ENCODE measurements at places on chromosomes 12 and 14. TPM values are rescaled to one million over a fixed set of nuclear protein-coding genes. Genes with fewer than 3 reads are reported as not detected.

PTGDR gene
- 1.4 TPM for total RNA-seq

ARHGAP5 gene
- total RNA-seq, result 85.7 TPM

KIAA0586 gene
- total RNA-seq, result 17.7 TPM

IFNG-AS1 gene
- total RNA-seq, result 0.29 TPM

PITPNM2 gene
- 6.5 TPM for total RNA-seq

EML5 gene
- total RNA-seq, result under 0.01 TPM

DNA sequence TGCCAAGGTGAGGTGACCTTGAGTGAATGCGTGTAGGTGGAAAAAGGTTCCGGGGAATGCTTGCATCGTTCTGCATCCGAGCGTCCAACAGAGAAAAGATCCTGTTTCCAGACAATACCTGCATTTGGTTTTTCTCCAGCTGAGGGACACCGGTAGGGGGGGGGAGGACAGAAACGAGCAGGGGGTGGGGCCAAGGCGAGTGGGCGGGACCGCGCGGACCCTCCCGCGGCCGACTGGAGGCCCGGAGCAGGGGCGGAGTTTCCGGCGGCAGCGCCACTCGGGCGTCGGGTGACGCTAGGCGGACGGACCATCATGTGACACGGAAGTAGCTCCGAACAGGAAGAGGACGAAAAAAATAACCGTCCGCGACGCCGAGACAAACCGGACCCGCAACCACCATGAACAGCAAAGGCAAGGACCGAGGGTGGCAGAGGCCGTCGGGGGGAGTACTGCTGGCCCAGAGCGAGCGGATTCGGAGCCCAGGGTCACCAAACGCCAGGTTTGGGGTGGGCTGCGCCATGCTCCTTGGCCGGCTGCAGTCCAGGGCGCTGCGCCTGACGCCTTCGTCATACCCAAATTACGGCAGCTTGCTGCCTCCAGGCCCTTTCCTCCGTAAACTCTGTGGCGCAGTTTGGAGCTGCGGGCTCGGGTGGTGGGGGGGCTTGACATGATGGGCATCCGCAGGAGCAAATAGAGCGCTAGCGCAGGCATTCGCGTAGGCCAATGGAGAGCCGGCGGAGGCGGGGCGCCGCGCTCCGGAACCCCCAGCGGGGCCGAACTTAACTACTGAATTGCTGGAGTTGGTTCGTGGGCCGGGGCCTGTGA lies at the start of gene DAZAP2:
Gene DAZAP2, plus strand, starts transcription at position 317 of the 825 bp plus-strand sequence. Its CDS starts 82 bp downstream, at position 399.
- peak; percentile 98 for DNase-seq

DNA sequence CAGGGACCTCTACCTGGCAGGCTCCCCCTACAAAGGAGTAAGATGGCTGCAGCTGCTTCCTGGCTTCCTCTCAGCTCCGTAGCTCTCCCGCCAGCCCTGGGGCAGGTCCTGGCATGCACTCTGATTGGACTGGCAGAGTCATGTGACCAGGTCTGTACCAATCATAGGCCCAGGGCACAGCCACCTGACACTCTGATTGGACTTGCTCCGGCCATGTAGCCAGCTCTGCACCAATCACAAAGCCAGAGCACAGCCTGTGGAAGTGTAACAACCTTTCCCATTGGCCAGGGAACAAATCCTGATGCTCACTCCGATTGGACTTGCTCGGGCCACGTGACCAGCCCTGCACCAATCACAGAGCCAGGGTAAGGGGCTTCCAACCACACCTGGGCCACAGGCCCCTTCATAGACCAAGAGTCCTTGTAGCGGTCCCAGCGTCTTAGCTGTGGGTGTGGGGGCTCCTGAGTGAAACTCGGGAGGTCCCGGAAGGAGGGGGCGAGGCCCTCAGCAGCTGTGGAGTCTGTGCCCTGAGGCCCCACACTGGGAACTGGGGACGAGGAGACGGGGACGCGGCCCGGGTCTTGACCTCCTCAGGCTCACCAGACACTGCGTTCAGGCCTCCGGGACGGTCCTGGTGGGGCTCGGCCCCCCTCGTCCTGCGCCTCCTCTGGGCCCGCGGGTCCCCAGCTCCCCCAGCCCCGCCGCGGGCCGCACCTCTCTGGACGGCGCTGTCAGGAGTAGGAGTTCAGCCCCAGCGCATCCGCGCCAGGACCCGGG lies 210.6 kb downstream of the ADGRD1 start:
- no peak for DNase-seq

DNA sequence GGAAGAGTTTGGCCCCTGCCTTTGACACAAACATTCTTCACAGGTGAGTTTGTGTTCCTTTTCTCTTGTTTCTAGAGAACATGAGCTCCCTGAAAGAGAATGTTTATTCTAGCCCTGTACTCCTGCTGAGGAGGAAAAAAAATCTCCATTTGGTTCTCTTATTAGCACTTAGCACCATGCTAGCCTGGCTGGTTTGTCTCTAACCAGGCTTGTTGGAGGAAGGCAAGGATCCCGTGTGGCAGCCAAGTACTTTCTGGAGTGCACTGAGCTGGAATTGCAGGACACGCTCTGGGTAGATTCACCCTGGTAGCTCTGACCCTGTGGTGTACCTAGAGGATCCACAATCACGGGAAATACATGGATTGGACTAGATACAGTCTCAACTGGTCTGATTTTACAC lies 41.9 kb downstream of the KCNA1 start:
- DNase-seq, result no peak

- DNase-seq, result no peak
Measured at GRCh38 chr14:102066041-102066451, 20.8 kb downstream of the HSP90AA1 start.

DNA sequence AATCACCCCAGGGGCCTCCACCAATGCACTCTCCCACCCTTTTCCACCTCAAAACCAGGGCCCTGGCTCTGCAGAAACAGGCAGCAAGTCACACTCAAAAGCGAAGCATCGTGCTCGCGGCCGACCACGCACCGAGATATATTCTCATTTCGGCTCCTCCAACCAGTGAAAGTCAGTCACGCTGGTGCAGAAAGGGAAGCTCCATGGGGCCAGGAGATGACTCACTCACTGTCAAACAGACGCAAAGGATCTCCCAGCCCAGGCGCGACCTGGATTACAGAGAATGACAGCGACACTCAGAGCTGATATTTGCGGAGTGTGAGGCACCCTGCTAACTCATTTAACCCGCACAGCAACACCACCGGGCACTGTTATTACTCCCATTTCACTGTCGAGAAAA lies 173.6 kb downstream of the CALM1 start:
- DNase-seq, result no peak

DNA sequence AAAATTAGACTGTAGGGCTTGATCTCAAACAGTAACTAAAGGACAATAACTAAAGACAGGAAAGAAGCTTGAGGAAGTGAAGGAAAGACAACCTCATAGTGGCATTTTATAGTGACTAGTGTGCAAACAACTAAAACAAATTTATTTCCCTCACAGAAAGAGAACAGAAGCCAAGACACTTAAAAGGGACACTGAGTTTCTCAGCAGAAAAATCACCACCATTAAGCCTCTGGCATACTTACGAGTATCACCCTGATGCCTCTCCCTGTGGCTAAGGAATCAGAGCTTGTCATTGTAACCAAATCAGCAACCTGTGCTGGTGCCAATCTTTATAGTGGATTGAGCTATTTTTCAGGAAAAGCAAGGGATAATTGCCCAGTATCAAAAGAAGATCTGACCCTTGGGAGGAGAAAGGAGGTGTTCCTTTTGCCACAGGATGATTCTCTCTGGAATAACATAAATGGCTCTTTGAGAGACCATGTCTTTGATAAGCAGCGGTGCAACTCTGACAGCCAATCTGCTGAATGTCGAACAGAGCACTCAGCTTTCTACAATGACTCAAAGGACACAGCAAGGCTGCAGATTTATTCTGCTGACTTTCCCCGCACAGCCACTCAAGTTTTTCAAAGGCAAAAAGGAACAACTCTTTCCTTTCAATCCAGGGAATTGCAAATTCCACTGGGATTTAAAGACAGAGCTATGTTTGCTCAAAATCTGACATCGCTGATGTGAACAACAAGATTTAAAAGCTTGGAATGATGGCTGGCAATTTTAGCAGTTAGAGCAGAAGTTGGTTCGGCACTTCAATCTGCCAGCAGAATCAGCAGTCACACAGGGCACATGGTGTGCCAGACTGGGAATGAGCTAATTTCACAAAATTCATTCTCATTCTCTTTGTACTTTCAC lies 34.6 kb downstream of the ATF7 start:
- no peak for DNase-seq

DNA sequence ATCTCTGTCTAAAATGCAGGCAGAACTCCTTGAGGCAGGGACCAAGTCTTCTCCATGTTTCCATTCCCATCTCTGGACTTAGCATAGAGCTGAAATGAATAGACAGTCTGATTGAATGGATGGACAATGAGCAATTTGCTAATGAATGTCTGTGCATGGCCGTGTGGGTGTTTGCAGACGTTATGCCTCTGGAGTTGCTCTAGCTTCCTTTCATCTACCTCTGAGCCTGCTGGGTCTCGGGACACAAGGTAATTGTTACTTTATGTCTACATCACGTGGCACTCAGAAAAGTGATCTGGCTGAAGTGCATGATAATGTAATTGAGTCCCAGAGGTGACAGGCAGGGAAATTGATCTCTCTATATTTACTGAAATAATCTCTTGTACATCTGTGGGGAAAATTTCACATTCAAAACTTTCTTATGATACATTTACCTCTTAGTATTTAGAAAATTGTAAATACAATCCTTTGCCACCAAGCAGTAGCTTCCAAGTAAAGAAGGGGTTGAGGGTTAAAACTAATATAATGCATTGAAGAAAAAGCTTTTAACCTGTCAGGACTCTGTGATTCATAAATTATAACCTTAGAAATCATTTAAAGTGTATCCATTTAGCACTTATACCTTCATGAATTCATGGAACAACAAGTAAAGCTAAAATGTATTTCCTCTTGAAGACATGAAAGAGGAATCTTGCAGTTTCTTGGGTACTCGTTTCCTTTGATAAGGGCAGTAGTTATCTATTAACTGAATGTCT lies 424.1 kb downstream of the APAF1 start:
- no peak for DNase-seq

GRCh38 chr12:52742822-52743457 lies 34.2 kb downstream of the KRT76 start:
- DNase-seq, result no peak

GRCh38 chr12:120241561-120242274 lies 23.8 kb downstream of the PXN start:
- peak; percentile 41 for DNase-seq

- DNase-seq, result no peak
Measured at GRCh38 chr14:69117020-69117767, 35.7 kb downstream of the DCAF5 start.

- no peak for DNase-seq
Measured at GRCh38 chr14:64220466-64220865, 73.7 kb downstream of the ESR2 start.

DNA sequence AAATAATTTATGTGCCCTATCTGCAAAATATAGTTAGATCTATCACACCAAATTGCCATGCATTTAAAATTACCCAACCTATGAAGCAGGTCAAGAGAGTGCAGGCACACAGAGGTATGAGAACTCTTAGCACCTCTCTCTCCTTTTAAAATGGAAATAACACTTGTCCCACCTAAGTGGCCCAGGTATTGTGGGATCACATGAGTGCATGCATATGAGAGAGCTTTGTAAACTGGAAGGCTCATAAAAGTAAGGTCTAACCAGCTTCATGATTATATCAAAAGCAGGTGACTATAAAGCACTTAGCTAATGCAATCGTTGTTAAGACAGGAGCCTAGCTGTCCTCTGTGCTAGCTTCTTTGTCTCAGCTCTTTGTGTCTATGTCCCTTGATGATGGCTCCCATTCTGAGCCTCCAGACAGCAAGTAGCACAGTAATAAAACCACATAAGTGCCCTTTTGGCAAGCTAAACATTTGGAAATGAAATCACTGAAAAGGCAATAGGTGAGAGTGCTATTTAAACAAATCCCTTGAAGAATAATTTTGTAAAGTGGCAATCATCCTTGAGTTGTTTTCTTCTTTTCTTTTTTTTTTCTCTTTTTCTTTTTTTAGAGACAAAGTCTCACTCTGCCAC lies 219.0 kb downstream of the NTF3 start:
- DNase-seq, result no peak

DNA sequence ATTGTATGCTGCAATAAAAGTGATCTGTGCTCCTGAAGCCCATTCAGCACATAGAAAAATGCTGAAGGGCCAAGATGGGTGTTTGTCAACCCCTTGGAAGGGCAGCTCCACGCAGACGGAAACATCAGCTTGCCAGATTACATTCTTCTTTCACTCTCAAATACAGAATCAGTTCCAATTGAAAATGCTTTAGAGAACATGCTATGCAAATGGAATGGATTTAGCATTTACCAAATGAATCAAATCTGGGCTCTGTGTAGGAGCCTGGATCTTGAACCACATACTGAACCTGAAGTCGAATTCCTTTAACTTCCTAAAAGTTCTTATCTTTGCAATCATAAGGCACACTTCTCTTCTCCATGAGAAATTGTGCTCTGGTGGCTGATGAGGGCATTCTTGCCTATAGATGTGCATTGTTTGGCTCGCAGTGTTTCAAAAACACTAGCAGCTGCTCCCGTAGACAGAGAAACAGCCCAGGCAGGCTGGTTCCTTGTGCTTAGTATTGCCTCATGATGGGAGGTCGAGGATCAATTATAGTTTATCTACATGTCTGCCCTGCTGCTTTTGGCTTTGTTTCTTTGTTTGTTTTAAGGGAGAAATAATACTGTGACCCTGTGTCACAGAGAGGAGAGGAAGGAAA lies 489.8 kb upstream of the FLRT2 start:
- no peak for DNase-seq

GRCh38 chr12:100675432-100675831 lies 101.9 kb downstream of the GAS2L3 start:
- DNase-seq, result no peak

DNA sequence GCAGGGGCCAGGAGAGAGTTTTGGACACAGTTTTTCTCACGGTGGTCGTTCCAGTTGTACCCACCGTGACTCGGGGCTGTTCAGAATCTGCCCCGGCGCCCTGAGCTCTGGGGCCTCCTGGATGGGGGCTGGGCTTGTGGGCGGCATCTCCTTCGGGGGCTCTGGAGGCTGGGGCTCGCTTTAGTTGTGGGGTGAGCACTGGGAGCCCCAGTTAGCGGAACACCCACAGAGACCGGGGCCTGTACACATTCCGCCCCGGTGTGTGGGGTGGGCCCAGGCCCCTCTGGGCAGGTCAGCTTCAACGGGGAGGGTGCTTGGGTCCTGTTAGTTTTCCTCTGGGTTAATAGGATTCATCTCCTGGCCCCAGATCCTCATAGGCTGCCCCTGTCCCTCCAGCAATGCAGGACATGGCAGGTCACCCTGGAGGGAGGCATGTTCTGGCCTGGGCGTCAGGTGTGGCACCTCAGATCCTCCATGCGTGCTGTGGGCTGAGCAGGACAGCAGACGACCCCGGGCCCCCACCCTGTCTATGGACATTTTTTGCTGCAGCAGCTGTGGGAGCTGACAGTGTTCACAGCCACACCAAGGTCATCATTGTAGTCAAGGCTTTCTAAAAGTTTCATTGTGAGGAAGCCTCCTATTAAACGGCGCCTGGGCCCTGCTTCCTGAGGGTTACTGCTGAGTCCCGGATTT lies 393.2 kb downstream of the TMEM121 start:
- DNase-seq, result peak; percentile 44

GRCh38 chr12:127479256-127479655 lies 787.7 kb upstream of the TMEM132C start:
- no peak for DNase-seq
